Smooth muscle cell of the coronary artery (primary cell): ENCODE measurements at places on chromosomes 2 and 18. TPM values are rescaled to one million over a fixed set of nuclear protein-coding genes. Genes with fewer than 3 reads are reported as not detected.

The MRPL53 gene
- total RNA-seq: 54.0 and 95.4 TPM in 2 replicates

The ITPRIPL1 gene
- total RNA-seq: 0.75 and 1.2 TPM in 2 replicates

The IL36RN gene
- not detected in 2 replicates for total RNA-seq

The GALNT3 gene
- 0.08 TPM in 1 of 2 replicates, not detected in the other for total RNA-seq
